Stimulated activated CD8-positive, alpha-beta memory T cell treated with anti-CD3 and anti-CD28 coated beads, Interleukin-15, amount 100 ng/mL, for 24 hours (primary cell): ENCODE measurements at places on chromosomes 12 and 14.

- no peak for DNase-seq
Observed at GRCh38 chr12:19546027-19546426, 106.7 kb downstream of the AEBP2 start.

- no peak for DNase-seq
Observed at GRCh38 chr14:49550286-49551184, 35.6 kb downstream of the RPS29 start.

DNA sequence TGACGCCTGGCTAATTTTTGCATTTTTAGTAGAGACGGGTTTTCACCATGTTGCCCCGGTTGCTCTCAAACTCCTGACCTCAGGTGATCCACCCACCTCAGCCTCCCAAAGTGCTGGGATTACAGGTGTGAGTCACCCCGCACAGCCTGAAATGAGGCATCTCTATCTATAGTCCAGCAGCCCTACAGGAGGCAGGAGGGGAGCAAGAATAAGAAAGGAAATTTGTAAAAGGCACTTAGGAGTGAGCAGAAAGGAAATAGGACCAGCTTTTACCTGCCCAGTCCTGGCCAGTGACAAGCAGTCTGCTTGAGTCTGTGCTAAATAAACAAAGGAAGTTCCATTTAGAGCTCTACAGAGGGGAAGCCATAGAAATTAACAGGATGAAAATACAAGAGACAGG lies 15.0 kb upstream of the PSMA6 start:
- DNase-seq = no peak

GRCh38 chr14:30443368-30444007 lies 115.5 kb upstream of the G2E3 start:
- no peak for DNase-seq

- no peak for DNase-seq
Observed at GRCh38 chr14:99354166-99354875, 82.3 kb upstream of the BCL11B start.

DNA sequence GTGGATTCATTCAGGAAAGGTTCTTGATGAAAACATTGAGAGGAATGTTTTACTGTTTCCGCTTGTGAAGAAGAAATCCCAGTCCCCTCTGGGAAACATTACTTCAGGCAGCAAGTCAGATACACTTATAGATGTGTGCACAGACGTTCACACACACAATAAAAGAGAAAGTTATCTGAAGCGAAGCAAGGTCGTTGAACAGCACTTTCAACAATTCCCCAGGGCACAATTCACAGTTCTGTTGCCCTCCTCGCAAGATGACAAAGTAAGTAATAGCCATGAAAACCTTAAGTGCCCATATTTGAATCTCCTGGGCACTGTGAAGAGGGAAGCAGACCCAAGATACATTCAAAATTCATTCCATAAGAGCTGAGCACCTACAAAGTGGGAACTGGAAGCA lies 156.6 kb upstream of the CAND1 start:
- no peak for DNase-seq

- DNase-seq = no peak
Observed at GRCh38 chr12:111635524-111635923, 36.4 kb upstream of the ATXN2 start.

GRCh38 chr14:100224229-100224866 lies 14.6 kb upstream of the YY1 start:
- no peak for DNase-seq

- no peak for DNase-seq
Observed at GRCh38 chr14:49882826-49883694, 9.8 kb upstream of the ARF6 start.

DNA sequence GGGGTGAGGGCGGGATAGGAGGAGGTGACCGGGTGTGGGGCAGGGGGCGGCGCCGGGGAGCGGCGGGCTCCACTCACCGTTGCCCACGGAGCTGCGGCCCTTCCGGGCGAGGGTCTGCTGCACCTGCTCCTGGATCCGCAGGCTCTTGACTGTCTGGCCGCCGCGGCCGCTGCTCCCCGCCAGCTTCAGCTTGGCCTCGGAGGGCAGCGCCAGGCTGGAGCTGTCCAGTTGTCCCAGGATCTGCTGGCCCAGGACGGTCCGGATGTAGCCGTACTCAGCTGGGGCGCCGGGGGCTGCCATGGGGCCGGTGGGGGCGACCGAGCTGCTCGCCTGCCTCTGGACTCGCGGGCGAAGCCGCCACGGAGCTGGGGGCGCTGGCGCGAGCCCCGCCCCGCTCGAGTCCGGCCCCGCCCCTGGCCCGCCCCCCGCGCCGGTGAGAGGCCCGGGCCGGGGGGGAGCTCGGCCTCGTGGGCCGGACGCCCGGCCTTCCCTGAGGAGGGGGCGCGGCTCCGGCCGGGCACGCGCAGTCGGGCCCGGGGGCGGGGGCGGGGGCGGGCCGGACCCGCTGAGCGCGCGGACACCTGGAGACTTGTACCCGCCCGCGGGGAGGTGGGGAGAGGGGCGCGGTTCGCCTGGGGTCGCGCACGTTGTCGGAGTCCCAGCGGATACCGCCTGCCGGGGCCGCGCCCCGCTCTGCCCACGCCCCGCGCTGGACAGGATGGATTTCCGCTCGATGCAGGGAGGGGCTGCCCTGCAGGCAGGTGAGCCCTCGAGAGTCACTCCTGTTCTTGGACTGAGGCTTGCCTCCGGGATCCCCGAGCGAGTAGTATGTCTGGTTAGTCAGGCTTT lies at the start of gene PKP2:
PKP2 (minus strand) TSS at position 346 of the 849 bp plus-strand sequence; CDS start at position 300, 46 bp downstream.
- DNase-seq = no peak

DNA sequence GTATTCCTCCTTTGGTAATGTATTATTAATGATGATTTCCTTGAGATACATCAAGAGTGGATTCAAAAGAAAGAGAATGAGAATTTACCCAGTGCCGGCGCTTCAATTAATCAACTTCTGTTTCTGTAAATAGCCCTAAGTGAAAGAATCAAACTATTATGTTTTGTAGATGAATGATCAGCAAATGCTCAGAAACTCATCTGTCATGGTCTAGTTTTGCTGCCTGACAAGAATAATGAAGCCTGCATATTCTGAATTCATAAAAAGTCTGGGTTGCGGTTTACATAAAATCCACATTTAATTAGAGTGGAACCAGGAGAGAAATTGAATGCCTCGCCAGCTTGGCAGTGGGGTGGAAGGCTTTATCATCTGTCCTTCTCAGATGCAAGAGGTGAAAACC lies 325.3 kb downstream of the GALC start:
- no peak for DNase-seq

DNA sequence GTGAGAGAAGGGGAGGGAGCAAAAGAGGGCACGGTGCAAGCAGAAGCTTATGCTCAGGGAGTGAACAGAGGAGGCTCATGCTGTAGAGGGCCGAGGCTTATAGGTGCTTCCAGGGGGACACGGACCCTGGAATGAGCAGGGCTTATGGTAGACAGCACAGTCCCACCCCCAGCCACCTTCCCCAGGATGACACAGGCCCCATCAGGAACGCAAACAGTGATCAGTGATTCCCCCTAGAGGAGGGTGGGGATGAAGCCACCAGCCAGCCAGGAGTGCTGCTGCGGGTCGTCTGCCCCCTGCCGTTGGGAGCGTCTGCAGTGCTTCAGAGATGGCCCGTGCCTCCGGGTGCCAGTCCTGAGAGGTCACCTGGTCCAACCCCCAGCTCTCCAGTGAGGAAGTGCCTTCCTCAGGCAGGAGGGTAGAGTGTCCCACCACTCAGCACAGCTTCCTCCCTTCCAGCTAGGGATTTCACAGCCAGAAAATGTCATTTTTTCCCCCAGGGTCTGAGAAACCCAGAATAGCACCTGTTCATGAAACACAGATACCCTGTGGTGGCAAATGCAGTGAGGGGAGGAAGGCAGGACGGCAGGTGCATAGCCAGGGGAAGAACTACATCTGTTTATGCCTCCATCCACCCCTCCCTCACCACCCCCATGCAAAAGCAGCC lies 60.7 kb downstream of the SLC6A12 start:
- DNase-seq = no peak

GRCh38 chr14:91925001-91925726 lies 22.3 kb downstream of the FBLN5 start:
- no peak for DNase-seq

- DNase-seq = no peak
Observed at GRCh38 chr12:74129702-74130101, 407.9 kb upstream of the ATXN7L3B start.

DNA sequence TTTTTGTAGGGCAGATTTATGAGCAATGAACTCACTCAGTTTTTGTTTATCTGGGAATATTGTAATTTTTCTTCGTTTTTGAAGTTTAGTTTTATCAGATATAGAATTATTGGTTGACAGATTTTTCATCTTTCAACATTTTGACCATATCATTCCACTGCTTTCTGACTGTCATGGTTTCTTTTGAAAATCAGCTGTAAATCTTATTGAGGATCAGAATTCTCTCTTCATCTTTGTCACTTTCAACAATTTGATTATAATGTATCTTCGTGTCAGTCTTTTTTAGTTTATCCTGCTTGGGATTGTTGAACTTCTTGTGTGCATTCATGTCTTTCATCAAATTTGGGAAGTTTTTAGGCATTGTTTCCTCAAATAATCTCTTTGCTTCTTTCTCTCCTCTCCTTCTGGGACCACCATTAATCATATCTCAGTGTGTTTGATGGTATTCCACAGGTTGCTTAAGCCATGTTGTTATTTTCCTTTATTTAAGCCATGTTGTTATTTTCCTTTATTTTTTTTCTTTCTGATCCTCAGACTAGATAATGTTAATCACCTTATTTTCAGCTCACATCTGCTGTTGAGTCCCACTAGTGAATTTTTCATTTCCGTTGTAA lies 229.7 kb upstream of the GARIN2 start:
- no peak for DNase-seq

GRCh38 chr12:129234209-129234608 lies 380.9 kb downstream of the GLT1D1 start:
- no peak for DNase-seq

GRCh38 chr12:2214411-2214810 lies 161.6 kb downstream of the CACNA1C start:
- no peak for DNase-seq

DNA sequence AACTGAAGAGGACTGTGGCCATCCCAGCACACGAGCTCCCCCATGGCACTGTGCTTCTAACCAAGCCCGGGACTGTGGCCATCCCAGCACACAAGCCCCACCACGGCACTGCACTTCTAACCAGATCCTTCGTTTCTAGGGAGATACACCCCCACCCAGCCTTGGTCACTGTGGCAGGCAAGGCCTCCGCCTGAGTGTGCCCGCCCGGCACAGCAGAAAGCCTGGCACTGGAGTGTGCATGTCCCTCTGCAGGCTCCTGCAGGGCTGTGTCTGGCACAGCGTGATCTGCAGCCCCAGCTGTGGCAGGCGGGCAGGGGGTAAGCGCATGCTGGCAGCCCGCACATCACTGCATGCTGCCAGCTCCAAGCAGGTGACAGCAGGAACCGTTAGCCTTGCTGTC lies 49.8 kb downstream of the CCDC85C start:
- DNase-seq = no peak

GRCh38 chr14:77270361-77271112 lies 469 bp downstream of the NGB start:
- no peak for DNase-seq

DNA sequence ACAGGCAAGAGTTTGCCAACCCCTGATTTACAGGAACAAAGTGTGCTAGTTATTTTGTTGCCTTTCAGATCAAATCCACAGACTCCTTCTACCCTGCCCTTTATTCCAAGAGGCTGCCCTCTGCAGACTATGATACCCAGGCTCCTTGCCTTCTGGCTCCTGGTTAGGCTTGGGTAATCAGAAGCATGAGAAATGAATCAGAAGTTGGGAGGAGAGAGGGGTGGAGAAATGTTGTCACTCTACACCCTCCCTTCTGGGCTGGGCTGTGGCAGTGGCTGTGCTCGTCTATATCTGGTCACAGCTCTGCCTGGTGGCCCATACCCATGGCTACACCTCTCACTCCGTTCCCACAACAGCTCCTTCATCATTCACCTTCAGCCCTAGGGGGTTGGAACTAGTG lies 204.6 kb upstream of the PLXNC1 start:
- no peak for DNase-seq

DNA sequence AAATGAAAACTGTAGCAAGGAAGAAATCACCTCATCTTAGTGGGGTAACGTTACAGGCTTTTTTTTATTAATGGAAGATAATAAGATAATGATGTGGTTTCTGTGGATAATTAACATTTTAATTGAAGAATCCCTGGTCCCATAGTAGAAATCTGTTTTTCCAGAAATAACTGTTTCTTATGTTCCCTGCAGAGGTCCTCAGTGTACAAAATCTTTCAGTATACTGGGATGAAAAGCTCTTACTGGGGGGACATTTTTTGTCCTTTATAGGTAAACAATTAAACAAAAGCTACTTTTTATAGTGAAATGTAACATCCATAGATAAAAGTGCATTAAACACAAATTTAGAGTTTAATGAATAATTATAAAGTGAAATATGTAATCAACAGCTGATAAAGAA lies 312.2 kb downstream of the ATXN7L3B start:
- no peak for DNase-seq

GRCh38 chr14:95876761-95877538 lies at the start of gene TUNAR:
Gene TUNAR (plus strand): TSS chr14:95876832.
- no peak for DNase-seq

DNA sequence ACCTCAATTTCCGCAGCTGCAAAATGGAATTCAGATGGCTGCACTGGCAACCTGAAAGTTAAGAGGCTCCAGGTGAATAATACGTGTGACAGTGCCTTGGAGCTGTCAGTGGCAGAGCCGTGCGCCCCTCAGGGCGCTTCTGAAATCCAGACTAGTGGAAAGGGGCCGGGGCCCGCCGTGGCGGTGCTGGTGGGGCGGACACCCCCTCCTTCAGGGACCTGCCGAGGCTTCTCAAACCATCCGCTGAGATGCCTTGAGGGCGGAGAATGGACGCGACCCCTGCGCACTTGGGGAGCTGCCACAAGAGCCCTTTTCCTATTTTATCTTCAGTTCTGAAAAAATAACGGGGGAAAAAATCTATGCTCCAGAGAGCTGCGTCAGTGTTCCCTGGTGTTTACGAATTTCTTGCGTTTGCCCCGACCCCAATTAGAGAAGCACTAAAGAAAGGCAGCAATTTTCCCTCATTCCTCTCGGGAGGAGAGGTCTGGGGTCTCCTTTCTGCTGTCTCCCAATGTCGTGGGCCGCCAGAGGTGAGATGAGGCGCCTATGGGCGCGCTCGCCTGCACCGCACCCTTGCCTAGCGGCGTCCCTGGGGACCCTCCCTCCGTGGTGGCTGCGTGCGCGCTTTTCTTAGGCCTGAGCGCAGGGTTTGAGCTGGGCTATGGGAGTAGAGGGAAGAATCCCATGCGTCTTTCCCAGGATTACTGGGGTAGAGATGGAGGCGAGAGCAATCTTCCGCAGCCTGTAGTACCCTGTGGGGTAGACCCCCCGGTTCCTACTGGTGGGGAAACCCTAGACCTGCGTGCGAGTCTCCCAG lies 2.2 kb downstream of the NOS1 start:
- DNase-seq = no peak

DNA sequence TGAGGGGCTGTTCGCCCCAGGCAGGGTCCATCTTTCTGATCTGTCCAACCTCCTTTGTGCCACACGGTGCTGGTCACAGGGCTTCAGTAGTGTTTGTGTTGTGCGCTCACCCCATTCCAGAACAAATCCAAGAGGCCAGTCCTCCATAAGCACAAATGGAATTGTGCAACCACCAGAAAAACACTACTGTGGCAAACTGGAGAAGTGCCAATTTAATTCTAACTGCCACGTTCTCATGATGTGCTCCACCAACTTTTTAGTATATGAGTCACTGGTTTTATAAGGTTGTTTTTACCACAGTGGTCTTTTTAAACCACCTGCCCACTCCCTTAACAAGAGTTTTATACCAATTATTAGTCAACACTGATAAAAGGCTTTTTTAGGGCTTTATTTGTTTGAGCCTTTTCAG lies 380.2 kb downstream of the NAV3 start:
- no peak for DNase-seq
